ENCODE measurements at places on chromosomes 13 and 19.

DNA sequence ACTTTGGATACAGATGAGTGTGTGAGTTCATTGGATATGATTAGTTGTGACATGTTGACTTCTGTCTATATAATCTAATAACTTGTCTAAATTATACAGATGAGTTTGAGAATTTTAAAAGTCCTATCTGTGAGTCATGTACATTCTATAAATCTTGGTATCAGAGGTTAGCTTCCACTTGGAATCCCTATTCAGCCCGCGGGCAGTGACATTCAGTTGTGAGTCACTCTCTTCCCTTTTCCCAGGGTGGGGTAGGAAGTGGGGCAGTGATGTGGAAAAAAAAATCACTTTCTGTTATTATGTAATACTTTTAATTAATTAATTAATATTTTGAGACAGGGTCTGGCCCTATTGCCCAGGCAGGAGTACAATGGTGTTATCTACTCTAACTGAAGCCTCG is 33.0 kb upstream of the ZNF808 start:
- no peak for DNase-seq

DNA sequence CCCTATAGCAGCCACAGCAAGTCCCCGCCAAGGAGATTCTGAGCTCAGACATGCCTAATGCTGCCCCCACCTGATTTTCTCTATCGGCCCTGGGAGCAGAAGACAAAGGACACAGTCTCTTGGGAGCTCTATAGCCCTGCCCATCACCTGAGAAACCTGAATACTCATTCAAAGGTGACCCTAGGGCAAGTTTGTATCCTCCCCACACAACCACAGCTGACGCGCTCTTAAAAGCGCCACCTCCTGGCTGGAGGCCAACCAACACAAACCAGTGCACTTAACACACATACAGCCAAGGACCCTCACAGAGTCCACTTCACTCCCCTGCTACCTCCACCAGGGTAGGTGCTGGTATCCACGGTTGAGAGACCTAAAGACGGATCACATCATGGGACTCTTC is 8.8 kb upstream of the IGFL4 start:
- DNase-seq, result no peak

DNA sequence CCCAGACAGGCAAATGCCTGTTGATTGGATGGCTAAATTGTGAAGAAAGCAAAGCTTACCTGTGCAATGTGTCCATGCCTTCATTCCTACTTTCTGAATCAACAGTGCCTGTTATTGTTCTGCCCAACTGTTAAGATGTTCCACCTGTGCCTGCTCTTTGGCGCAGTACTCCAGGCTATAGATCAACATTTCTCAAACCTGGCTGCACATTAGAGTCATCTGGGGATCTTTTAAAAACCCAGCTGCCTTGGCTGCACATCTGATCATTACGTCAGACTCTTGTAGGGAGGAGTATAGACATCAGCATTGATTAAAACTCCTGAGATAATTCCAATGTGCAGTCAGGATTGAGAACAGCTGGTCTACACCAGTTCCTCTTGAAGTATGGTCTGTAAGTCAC is 16.2 kb upstream of the CPB2 start:
- DNase-seq, result no peak

- DNase-seq, result no peak
Observed at GRCh38 chr13:48849515-48849914, 126.2 kb upstream of the FNDC3A start.

- no peak for DNase-seq
Observed at GRCh38 chr19:1042689-1043511, 3.0 kb downstream of the ABCA7 start.

DNA sequence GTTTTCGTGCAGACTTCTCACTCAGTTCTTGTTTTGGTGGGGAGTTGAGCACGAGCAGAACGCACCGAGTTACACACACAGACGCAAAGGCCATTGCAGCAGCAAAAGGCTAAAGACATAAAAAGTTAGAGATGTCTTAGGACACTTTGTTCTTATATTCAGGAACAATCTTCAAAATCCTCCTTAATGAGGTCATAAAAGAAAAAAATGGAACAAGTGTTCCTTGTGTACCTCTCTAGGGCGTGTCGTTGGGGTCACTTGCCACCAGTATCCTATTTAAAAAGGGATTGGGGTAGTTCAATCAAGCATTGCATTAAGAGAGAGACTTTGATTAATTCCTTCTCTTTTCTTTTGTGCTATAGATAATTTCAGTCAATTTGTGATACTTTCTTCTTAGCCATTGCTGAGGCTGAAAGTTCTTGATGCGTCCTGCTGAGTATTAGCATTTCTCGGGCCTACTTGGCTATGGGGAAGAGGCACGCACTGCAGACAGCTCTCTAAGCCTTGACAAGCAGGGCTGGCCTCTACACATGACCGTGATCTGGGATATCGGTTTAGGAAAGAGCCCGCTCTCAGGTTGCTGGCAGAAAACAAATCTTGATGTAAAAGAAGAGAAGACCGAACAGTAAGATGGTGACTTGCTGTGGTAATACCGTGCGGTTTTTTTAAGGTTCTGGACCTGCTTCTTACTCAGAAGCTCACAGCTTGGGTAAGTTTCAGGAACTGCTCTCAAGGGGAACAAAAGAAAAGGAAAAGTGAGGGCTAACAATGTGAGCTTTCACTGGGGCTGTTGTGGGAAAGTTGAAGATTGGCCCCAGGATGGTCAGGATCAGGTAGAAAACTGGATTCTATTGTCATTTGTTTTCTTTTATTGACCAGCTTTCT is 223.6 kb downstream of the TM9SF2 start:
- DNase-seq, result no peak

- no peak for DNase-seq
Observed at GRCh38 chr13:85525411-85525810, 273.8 kb downstream of the SLITRK6 start.

- peak; percentile 80 for DNase-seq
Observed at GRCh38 chr19:38852231-38853044, 2.7 kb upstream of the HNRNPL start.

- DNase-seq, result no peak
Observed at GRCh38 chr19:49918089-49918488, 10.9 kb upstream of the ATF5 start.

DNA sequence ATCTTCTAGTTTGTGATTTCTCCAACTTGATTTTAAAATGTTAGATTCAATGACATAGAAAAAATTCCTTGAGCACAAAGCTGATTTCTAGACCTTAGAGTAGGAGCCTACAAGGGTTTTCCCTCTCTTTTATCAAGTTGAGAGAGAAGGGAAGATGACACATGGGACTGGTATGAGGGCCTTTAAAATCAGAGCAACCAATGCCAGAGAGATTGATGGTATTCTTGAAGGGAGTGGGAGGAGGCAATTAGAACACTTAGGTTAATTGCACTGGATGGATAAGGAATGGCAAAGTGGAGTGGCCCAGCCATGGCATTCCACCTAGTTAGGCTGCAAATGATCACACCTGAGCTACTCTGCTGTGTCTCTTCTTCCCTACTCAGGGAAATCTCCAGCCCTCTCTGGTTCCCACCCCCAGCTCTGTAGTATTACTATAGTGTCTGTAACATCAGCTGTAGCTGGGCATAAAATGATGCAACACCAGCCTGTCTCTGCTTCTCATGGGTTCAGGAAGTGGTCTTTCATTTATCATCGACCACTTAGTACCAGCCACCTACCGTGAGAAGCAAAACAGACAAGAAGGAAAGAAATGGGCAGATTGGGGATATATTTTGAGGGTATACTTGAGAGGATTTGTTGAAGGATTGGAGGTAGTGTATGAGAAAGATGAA is 333.6 kb downstream of the DLEU7 start:
- DNase-seq, result no peak

DNA sequence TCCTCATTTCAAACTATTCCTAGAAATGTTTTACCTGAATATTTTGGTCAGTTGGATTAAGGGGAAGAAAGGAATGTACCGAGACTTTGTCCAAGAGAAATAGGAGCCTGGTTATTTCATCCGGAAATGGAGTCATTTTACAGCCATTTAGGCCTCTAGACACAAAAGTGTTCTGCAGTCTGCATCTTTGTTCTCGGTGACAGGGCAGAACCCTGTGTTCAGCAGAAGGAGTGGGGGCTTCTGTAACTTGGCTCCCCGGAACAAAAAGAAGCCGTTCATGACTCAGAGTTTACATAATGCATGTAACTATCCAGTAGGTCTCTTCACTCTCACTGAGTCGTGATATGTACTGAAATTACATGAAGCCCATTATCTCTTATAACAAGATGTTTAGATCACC is 21.6 kb upstream of the FNDC3A start:
- no peak for DNase-seq

DNA sequence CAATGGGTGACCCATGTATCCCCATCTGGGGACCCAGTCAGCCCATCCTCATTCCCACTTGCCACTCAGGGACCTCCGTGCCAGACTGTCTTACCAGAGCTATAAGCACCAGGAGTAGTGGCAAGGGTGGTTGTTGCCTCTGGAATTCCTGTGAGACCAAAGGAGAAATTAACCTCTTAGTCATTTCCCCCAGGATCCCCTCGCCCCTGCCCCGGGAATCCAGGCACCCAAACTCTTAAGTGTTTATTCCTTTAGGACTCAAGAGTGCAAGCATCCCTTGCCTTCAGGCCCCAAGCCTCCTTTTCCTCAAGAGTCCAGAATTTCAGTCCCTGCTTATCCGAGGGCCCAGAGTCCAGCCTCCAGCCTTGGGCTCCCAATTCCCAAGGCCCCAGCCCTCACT is 9.2 kb downstream of the NTN5 start:
- DNase-seq, result no peak

All from activated T-cell treated with anti-CD3 and anti-CD28 coated beads, Interleukin-2, amount 50 U/mL, for 48 hours (primary cell).